ENCODE measurements at places on chromosomes 2 and 18.

- no peak for DNase-seq
These were observed 50.5 kb downstream of the SLC4A5 start for GRCh38 chr2:74292751-74293150.

DNA sequence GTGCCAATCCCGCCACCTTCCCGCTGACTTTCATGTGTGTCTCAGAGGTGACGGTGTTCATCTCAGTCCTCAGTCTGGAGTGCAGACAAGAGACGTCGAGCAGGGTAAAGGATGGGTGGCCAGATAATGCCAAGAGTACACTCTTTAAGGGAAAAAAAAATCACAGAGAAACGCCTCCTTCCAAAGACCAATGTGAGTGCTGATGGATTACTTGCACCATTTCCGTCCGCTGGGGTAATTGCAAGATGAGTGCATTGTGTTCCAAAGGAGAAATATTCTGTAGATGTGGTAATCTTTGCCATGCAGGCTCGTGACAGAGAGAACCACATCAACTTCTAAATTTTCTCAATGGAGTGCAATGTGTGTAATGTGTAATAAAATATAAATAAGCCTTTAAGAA is 81.0 kb downstream of the KLHL29 start:
- no peak for DNase-seq

- no peak for DNase-seq
These were observed 1.4 kb downstream of the IHH start for GRCh38 chr2:219059375-219059724.

GRCh38 chr18:6205706-6206105 is 209.0 kb downstream of the L3MBTL4 start:
- no peak for DNase-seq

- DNase-seq: no peak
These were observed 892.2 kb upstream of the ZEB2 start for GRCh38 chr2:145412155-145412554.

DNA sequence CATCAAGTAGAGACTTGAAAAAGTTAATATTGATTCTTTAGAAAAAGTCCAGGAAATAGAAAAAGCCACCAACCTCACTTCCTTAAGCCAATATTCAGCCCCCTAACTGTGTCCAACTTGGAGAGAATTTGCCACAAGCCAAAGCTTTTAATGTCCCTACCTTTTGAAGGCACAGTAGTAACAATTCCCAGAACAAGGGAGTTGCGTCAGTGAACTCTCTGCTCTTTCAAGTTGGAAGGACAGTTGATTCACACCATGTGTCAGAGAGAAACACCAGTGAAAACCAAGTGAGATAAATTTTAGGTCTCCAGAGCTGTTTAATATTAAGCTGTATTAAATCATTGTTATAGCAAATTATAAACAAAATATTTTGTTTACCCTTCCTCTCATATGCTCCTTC is 66.1 kb downstream of the EXOC6B start:
- no peak for DNase-seq

- DNase-seq: no peak
These were observed 5.0 kb upstream of the ATP9B start for GRCh38 chr18:79064228-79064627.

DNA sequence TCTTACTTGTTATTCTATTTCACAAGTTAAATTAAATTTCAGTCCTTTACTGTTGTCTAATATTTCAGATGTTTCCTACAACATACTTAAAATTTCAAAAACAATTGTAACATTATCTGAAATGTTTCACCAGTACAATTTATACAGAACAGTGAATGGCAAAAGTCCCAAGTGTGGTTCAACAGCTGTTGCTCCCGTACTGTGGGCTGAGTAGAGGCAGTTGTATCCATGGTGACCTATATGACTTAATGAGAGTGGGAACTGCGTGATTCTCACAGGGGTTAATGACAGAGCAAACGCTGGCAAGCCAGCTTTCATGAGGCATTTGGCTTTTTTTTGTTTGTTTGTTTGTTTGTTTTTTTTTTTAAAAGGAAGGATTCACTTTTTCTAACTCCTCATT is 5.3 kb upstream of the PLCL1 start:
- DNase-seq: no peak

Data from stimulated activated CD8-positive, alpha-beta memory T cell treated with anti-CD3 and anti-CD28 coated beads, Interleukin-15, amount 100 ng/mL, for 48 hours (primary cell).